ENCODE measurements at places on chromosomes 12 and 14.

- DNase-seq, result no peak
Measured at GRCh38 chr12:24709216-24709615, 239.7 kb downstream of the BCAT1 start.

GRCh38 chr14:87785897-87786296, 207.1 kb downstream of the GALC start:
- no peak for DNase-seq

- peak; percentile 38 for DNase-seq
Measured at GRCh38 chr12:12803186-12803585, 10.0 kb upstream of the DDX47 start.

GRCh38 chr14:80403036-80403435, 191.7 kb upstream of the DIO2 start:
- no peak for DNase-seq

DNA sequence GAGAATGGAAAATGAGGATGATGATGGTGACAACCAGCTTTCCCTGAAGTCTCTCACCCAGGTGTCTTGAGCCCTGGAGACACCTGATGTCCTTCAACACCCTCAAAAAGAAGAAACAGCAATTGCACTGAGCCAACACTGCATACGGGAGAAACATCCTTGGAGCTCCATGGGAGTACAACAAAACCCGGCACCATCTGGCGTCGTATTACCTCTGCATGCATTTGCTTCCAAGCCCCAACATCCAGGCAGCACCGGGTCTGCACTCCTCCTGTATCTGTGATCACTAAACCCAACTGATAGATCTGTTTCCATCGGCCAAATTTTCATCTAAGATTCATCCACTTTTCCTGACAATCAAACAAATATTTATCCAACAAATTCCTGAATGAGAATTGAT, 249.9 kb downstream of the DPF3 start:
- DNase-seq, result no peak

DNA sequence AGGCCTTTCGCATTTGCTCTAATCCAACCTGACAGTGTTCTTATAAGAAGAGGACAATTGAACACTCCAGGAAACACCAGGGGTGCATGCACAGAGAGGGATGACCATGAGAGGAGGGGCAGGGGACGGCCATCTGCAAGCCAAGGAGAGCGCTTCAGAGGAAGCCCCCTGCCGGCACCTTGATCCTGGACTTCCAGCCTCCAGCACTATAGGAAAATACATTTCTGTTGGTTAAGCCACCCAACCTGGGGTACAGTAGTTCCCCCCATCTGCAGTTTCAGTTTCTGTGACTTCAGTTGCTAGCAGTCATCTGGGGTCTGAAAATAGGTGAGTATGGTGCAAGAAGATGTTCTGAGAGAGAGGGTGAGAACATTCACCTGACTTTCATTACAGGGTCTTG, 64.7 kb downstream of the CLMN start:
- DNase-seq, result no peak

- DNase-seq, result no peak
Measured at GRCh38 chr14:97491697-97492096, 694.5 kb downstream of the VRK1 start.

DNA sequence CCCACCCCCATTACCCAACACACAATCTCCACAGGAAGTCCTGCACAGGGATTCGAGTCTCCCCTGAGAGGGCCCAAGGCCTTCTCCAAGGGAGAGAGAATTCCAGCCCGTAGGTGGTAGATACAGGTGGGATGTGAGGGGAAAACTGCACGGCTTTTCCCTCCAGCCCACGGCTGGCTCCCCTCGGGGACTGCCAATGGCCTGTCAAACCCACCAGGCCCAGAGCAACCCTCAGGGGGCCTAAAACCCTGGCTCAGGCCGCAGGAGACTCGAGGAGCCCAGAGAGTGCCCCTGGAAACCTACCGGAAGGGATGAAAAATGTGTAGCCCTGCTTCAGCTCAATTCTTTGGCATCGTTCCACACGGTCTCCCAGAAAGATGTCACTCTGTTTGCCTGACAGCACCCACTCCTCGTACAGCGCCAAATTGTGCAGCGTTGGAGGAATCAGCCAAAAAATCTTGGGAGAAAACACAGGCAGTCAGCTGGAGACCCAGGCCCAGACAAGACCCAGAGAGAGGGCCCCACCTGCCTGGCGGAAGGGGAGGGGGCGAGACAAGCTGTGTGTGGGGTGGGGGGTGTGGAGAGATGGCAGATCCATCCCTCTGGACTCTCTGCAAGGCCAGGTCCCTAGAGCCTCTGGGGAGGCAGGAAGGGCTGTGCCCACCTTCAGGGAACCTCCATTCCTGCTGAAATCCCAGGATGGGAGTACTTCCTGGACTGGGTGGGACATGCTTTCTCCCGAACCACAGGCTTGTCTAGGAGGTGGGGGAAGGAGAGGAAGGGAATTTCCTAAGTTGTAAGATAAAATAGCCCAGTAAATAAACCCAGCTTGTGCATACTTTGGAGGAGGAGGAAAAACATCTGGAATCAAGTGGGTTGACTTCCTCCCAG, 48.1 kb downstream of the KDM2B start:
- no peak for DNase-seq

GRCh38 chr14:95225251-95225887, 68.0 kb upstream of the DICER1 start:
- DNase-seq, result no peak

DNA sequence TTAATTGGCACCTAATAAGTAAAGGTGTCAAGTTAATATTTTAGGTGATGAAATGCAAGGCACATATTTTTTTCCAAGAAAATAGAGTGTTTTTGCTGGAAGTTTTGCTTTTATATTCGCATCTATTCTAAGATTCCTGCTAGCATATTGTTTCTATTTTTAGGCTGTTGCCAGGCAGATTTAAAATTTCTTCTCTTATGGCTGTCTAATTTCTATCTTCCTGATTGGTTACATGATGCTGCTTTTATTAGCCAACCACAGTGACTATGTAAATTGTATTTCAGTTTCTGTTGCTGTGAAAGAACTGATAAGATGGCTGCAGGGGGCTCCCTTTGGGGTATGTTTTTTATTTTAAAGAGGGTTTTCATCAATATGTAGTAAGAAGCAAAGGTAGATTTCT, 42.7 kb downstream of the ATF7IP start:
- no peak for DNase-seq

- peak; percentile 66 for DNase-seq
Measured at GRCh38 chr14:60090864-60091519, 731 bp upstream of the PCNX4 start.

- DNase-seq, result no peak
Measured at GRCh38 chr12:69042970-69043369, 110.0 kb upstream of the CPM start.

DNA sequence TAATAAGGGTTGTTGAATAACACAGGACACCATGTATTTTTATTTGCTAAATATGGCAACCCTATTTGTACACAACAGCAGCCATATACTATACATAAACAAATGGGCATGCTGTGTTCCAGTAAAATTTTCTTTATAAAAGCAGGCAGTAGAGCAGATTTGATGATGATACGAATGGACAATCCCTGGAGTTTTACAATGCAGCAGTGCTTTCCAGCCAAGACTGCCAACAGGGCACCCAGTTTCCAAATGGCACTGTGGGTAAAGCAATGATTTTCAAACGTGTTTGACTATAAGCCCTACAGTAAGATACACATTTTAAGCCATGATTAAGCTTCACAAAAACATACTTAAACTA, 282.7 kb downstream of the NUAK1 start:
- no peak for DNase-seq

- DNase-seq, result peak; percentile 14
Measured at GRCh38 chr14:75636100-75636692, 24.5 kb downstream of the ERG28 start.

DNA sequence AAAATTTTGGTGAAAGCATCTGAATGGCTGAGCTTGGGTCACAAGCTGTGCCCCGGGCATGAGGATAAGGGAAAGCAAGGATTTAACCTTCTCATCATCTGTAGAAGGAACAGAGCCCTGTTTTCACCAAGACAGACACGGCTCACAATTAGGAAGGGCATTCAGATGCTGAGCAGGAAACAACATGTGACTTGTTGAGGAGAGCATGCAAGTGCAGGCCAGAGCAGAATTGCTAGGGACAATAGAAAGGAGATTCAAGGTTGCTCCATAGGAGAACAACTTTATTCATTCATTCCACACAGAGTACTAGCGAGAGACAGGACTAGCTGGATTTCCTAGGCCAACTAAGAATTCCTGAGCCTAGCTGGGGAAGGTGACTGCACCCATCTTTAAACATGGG, 14.6 kb upstream of the RILPL1 start:
- DNase-seq, result no peak

- DNase-seq, result peak; percentile 52
Measured at GRCh38 chr14:23478109-23478759, 8.7 kb downstream of the NGDN start.

GRCh38 chr14:32078023-32078857, 1.1 kb downstream of the ARHGAP5 start:
- no peak for DNase-seq

- DNase-seq, result no peak
Measured at GRCh38 chr12:11446372-11446771, 51.0 kb upstream of the PRB2 start.

- no peak for DNase-seq
Measured at GRCh38 chr14:60926002-60926401, 54.9 kb downstream of the TRMT5 start.

- no peak for DNase-seq
Measured at GRCh38 chr14:33551963-33552362, 398.9 kb downstream of the EGLN3 start.

- no peak for DNase-seq
Measured at GRCh38 chr12:32650508-32650907, 28.6 kb upstream of the DNM1L start.

DNA sequence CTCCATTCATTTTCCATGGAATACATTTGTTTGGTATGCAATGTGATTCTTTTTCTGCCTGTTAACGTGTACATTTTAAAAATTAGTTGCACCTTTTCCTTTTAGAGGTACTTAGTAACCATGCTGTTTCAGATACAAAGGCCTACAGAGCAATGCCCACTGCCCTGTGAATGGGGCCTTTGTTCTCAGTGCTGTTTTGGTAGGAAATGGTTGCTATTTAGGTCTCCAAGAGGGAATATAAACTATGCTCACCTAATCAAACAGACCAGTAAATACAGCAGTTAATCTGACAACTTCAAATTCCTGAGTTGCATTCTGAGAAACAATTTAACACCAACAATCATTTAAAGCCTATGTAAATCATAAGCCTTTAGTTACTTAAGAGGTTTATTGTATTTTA, 188.7 kb downstream of the BCAT1 start:
- no peak for DNase-seq

DNA sequence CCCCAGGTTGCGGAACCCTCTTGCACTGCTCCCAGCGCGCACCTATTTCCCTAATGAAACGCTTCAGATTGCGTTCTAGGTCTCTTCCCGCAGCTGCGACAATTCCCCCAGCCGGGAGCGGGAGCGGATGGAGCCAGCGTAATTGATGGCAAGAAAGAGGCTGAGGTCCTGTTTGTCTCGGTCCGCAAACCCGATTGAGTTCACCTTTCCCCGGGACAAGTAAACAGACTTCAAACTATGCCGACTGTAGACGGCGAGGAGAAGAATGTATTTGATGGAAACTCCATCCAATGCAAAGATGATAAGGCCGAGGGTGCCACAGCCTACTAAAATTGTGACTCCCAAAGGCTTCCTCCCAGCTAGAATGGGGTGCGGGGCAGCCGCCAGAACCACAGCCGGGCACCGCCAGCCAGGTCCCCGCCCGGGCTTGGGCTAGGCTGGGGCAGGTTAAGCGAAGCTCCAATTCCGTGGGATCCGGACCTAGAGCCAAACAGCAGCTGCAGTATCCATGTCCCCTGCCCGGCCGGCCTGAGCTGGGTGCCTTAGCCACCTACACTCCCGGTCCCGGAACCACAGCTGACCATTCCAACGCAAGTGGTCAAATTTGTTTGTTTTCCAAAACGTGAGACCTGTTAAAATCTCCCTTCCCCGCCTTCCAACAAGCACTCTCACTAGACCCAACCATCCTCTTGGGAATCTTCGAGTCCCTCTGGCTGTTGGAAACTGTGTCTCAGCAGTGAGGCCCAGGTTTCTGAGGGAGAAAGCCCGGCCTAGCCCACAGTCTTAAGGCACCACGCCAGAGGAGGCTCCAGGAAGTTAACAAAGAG, 5.5 kb downstream of the NKX2-1 start:
- no peak for DNase-seq

Data from NCI-H446 treated with DMSO at 0.1 percent for 48 hours (cell line).